Ureter (tissue), 1 donor: ENCODE measurements at places on chromosomes 13 and 19. TPM values are rescaled to one million over a fixed set of nuclear protein-coding genes. Genes with fewer than 3 reads are reported as not detected.

Gene FKRP
- 20.6 TPM for total RNA-seq

Gene NANOS3
- total RNA-seq = not detected

Gene PRDX2
- 196 TPM for total RNA-seq

Gene NACC1
- total RNA-seq = 57.0 TPM

Gene CBLC
- total RNA-seq = 49.5 TPM

Gene ADGRE2
- 10.3 TPM for total RNA-seq

Gene TGFBR3L
- 2.2 TPM for total RNA-seq

Gene WDR62
- total RNA-seq = 1.6 TPM

Gene OR4F17
- not detected for total RNA-seq

Gene CACNG8
- total RNA-seq = 0.08 TPM

Gene GJB6
- 17.3 TPM for total RNA-seq

Gene UBE2S
- 31.9 TPM for total RNA-seq

Gene KRTDAP
- not detected for total RNA-seq

Gene ZNF497
- total RNA-seq = 1.6 TPM

Gene AKT2
- 128 TPM for total RNA-seq

Gene ZNF490
- 12.1 TPM for total RNA-seq

GRCh38 chr19:7560255-7560654 lies 24.7 kb downstream of the PNPLA6 start:
- no peak for DNase-seq

- no peak for DNase-seq
These were observed 40.7 kb upstream of the DOCK9 start for GRCh38 chr13:99018418-99019180.

DNA sequence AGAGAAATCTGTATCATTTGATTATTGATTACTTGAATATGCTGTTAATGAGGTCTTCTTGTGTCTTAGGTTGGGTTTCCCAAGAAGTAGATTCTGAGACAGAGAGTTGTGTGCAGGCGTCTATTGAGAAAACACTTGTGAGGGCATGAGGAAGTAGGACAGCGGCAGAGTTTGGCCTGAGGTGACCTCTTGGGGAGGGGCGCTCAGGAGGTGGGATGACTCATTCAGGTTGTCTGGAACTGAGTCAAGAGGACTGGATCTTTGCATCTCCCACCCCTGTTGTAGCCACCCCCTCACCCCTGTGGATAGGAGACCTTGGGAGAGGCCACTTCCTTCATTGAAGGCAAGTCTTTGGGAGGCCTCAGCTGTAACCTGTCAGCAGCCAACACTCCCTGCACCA lies 35.2 kb upstream of the WDFY2 start:
- DNase-seq = peak; percentile 52

- DNase-seq = peak; percentile 50
These were observed 423 bp downstream of the LSM14A start for GRCh38 chr19:34172661-34173192.

- no peak for DNase-seq
These were observed 39.3 kb downstream of the BRD4 start for GRCh38 chr19:15292847-15293582.

GRCh38 chr19:8702350-8702749 lies 3.8 kb upstream of the ACTL9 start:
- no peak for DNase-seq

DNA sequence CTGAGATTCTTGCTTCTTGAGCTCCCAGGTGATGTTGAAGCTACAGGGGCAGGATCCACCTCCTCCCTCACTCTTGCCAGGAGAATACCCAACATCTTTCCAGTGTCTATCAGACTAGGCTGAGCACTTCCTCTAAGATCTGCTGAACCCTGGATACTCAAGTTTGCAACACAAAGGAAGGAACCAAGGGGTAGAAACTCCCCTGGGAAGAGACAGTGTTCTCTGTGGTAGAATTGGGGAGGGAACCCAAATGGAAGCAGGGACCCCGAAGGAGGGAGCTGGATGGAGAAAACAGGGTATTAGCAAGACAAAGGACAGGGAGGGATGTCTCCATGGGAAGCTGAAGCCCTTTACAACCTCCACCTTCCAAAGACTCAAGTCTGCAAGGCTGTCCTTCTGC lies 117.6 kb downstream of the DNAJC15 start:
- no peak for DNase-seq

DNA sequence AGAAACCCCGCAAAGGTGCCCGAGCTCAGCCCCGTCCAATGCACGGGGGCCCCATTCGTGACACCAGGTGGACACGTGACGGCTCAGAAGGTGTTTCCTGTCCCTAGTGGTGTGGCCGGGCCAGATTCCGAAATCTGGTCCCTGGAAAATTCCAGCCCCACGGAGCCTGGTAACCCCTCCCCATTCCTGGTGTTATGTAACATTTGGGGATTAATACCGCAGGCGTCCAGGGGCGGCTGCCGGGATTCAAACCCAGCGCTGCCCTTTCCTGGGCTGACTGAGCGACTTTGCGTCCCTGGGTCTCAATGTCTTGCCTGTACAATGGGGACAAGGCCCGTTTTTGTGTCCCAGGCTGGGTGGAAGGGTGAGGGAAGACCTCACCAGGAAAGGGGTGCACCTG lies 1.0 kb upstream of the PLK5 start:
- DNase-seq = no peak

DNA sequence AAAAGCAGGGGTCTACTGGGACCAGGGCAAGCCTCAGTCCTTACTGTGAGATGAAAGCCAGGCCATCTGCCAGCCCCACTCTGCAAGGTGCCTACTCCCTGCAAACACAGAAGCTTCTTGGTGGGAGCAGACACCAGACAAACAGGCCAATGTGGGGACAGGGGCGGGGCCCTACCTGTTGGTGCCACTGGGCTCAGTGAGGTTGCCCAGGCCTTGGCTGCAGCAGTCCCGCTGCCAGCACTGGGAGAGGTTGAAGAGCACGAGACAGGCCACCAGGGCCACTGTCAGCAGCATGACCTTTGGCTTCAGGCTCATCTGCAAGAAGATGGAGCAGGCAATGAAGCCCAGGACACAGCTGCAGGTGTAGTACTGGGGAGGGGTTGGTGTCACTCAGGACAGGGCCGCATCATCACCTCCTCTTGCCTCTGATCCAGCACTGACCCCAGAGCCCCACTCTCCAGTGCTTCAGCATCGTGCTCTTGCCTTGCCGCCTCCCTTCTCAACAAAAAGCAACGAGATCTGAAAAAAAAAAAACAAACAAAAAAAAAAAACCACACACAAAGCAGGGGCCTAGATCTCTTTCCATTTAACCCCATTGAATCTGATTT lies 72.6 kb downstream of the NBEA start:
- DNase-seq = no peak

DNA sequence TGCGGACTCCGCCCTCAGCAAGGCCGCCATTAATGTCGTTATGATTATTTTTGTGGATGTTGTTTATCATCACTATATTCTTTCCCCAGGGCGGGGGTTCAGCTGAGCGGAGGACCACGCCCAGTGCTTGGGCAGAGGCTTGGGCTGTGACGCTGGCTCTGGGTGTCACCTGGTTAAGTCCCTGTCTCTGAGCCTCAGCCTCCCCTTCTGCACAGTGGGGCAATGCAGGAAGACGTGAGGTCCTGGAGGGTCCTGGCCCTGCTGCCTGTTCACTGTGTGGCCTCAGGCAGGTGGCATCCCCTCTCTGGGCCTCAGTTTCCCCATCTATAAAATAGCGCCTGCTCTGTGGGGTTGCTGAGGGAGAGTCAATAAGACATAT lies 32.5 kb downstream of the NFIC start:
- DNase-seq = no peak

- no peak for DNase-seq
These were observed 136.4 kb upstream of the HTR2A start for GRCh38 chr13:47033216-47033615.

DNA sequence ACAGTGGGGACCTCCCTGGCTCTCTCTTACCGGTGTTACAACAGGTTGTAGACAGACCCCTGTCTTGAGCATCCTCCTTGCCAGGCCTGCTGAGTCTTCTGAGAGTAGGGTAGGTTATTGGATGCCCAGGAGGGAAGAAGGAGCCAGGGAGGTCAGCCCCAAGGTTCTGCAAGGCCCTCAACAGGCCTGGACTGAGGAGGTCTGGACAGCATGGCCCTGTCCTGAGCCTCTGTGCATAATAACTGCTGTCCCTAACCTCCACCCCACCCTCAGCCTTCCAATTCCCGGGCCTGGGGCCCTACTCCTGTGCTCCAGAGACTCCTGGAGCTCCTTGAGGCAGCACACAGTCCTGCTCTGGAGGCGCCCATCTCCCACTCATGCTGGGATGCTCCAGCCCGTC lies 336 bp downstream of the CD22 start:
- DNase-seq = no peak

GRCh38 chr19:34274827-34275625 lies 20.7 kb downstream of the GARRE1 start:
- DNase-seq = no peak

DNA sequence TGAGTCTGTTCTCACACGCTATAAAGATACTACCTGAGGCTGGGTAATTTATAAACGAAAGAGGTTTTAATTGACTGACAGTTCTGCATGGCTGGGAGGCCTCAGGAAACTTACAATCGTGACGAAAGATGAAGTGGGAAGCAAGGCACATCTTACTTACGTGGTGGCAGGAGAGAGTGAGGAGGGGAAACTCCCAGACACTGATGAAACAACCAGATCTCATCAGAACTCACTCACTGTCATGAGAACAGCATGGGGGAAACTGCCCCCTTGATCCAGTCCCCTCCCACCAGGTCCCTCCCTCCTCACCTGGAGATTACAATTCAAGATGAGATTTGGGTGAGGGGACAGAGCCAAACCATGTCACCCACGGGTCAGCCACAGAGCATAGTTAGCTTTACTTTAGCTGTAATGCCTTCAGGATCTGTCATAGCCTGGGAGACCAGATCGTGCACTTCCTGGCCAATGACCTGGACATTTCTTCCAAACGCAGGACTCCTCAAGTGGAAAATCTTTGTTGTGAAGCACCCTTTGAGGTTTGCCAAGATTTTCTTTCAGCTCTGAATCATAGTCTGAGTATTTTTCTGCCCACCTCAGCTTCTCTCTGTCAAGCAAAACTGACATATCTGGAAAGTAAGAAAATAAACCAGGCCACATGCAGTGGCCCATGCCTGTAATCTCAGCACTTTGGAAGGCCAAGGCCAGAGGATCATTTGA lies 25.2 kb upstream of the HIF3A start:
- no peak for DNase-seq

DNA sequence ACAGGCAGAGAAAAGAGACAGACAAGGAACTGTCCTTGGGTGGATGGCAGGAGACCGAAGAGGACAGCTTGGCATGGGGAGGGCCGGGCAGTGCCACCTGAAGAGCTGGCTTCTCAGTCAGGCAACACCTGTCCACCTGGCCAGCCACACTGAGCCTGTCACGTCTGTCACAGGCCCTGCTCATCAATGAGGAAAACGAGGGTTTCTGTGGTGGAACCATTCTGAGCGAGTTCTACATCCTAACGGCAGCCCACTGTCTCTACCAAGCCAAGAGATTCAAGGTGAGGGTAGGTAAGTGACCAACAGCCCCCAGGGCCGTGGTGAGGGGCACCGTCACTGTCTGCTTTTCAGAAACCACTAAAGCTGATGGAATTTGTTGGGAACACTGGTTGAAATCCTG lies 11.2 kb upstream of the PROZ start:
- no peak for DNase-seq

DNA sequence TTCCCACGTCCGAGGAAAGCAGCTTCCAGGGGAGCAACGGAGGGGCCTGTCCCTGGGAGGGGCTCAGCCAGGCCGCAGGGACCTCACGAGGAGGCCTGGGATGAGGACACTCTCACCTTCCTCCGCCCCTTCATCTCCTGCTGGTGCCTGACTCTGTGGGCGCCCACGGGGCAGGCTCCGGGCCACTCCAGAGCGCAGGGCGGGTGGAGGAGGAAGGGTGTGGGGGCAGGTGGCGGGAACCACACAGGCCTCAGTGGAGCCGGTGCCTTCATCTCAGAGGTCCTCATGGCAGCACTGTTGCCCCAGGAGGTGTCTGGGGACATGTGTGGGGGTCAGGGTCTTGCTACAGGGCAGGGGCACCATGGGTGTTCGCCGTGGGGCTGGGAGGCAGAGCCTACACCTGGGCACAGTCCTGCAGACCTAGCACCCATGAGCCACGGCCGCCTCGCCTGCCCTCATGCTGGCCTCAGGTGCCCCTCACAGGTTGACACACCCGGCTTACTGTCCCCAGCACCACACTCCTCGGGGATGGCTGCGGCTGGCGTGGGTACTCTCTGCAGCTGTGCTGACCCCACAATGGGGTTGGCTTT lies 10.1 kb upstream of the TMEM255B start:
- DNase-seq = no peak

DNA sequence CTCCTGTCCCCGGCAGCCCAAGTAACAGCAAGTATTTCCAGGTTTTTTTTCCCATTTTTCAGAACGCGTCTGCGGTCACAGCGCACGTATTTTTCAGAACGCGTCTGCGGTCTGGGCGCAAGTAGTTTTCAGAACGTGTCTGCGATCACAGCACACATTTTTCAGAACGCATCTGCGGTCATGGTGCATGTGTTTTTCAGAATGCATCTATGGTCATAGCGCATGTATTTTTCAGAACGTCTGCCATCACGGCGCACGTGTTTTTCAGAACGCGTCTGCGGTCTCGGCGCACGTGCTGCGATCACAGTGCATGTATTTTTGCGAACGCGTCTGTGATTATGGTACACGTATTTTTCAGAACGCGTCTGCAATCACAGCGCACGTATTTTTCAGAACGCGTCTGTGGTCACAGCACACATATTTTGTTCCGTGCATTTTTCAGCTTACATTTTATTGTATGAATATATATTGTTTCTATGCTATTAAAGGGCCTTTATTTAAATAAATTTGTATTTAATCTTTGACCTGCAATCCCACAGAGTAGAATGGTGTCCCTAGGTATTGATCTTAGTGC lies 19.7 kb downstream of the ATP4B start:
- DNase-seq = no peak

- DNase-seq = no peak
These were observed 1.1 kb downstream of the COX6B2 start for GRCh38 chr19:55353356-55353802.

- no peak for DNase-seq
These were observed 6.7 kb upstream of the PCDH17 start for GRCh38 chr13:57624565-57625435.

DNA sequence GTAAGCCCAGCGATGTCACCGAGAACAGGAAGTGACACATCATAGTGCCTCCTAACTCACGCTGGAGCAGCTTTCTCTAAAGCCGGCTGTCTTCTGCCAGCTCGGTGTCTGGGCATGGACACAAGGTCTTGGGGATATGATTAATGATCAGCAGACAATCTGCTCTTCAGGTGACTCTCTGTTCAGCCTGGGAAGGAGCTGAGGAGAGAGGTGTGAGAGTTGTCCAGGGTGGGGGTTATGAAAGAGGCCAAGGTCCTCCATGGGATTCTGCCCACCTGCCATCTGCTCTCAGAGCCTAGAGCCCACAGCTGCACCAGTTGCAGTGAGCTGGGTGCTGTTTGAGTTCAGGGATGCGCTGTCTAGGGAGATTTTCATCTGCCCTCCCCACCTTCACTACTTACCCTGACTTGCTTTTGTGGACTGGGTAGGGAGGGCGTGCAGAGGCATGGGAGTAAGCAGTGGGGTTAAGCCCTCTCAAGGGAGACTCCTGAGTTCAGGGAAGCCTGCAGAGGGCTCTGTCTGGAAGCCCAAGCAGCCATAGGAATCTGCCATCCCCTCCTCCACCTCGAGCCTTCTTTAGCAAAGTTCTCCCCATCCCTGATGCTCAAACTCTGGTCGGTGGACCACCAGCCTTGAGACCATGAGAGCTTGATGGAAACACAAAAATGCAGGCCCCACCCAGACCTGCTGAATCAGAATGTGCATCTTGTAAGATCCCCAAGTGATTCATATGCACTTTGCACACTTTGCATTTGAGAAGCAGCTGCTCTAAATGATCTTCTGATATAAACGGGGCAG lies 539.7 kb downstream of the RFC3 start:
- no peak for DNase-seq

- DNase-seq = no peak
These were observed 2.8 kb upstream of the IFNL2 start for GRCh38 chr19:39265321-39265916.

- DNase-seq = no peak
These were observed 7.9 kb downstream of the INTS6 start for GRCh38 chr13:51444922-51445321.
